ENCODE measurements at places on chromosomes 3 and 15. TPM values are rescaled to one million over a fixed set of nuclear protein-coding genes. Genes with fewer than 3 reads are reported as not detected.

GRCh38 chr3:157370867-157371266 lies 65.8 kb upstream of the PTX3 start:
- no peaks in the 10 kb centered on the region for H3K27me3 ChIP-seq
- no peaks in the 10 kb centered on the region for H3K36me3 ChIP-seq
- H3K27ac ChIP-seq, result no peak overlapping the region
- no peaks in the 10 kb centered on the region for H3K4me1 ChIP-seq

DNA sequence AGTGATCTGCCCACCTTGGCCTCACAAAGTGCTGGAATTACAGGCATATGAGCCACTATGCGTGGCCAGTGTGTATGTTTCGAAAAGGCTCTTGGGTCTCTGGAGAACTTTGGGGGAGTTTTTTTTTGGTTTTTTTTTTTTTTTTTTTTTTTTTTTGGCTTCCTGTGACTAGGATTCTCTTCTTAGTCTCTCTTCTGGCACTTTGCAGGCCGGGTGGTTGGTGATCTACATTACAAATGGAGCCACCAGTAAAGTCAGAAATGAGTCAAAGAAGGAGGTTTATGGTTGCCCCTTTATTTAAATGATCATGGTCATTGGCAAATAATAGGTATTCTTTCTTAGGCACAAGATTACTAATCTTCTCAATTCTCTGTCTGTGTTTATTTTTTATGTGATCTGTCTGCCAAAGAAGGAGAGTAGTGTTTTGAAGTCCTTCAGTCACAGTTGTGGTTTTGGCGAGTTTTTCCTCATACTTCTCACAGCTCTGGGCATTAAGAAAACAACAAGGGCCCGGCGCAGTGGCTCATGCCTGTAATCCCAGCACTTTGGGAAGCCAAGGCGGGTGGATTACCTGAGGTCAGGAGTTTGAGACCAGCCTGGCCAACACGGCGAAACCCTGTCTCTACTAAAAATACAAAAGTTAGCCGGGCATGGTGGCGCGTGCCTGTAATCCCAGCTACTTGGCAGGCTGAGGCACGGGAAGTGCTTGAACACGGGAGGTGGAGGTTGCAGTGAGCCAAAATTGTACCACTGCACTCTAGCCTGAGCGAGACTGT lies 38.3 kb downstream of the PDE8A start:
- no peak overlapping the region for H3K4me3 ChIP-seq
- H3K27ac ChIP-seq, result no peak overlapping the region
- peaks cover 4% of the 10 kb centered on the region for H3K4me1 ChIP-seq
- no peak for DNase-seq
- no peaks in the 10 kb centered on the region for H3K27me3 ChIP-seq

DNA sequence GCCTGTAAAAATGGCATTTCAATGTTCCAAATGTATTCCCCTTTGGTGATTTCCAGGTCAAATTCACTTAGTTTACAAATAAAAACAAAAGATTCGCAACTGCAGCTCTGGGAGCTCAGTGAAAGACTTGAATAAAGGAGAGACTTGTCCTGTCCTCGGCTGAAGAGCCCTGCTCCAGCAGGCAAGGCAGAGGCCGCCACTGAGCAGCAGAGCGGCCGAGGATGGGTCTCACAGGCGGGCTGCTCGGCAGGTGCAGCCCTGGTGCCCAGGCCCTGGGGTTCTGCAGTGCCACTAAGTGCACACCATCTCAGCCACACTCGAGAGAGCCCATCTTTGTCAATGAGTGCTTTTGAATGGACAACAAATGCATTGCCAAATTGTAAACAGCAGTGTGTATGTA lies 856.2 kb downstream of the AGBL1 start:
- no peak overlapping the region for H3K4me3 ChIP-seq
- H3K27ac ChIP-seq, result no peak overlapping the region
- no peaks in the 10 kb centered on the region for H3K27me3 ChIP-seq
- DNase-seq, result no peak
- no peaks in the 10 kb centered on the region for H3K4me1 ChIP-seq
- H3K36me3 ChIP-seq, result no peaks in the 10 kb centered on the region

GRCh38 chr15:39453620-39454019 lies 127.3 kb upstream of the THBS1 start:
- H3K4me1 ChIP-seq, result no peaks in the 10 kb centered on the region
- no peaks in the 10 kb centered on the region for H3K36me3 ChIP-seq
- H3K27me3 ChIP-seq, result no peaks in the 10 kb centered on the region
- no peak for DNase-seq
- no peak overlapping the region for H3K27ac ChIP-seq

DNA sequence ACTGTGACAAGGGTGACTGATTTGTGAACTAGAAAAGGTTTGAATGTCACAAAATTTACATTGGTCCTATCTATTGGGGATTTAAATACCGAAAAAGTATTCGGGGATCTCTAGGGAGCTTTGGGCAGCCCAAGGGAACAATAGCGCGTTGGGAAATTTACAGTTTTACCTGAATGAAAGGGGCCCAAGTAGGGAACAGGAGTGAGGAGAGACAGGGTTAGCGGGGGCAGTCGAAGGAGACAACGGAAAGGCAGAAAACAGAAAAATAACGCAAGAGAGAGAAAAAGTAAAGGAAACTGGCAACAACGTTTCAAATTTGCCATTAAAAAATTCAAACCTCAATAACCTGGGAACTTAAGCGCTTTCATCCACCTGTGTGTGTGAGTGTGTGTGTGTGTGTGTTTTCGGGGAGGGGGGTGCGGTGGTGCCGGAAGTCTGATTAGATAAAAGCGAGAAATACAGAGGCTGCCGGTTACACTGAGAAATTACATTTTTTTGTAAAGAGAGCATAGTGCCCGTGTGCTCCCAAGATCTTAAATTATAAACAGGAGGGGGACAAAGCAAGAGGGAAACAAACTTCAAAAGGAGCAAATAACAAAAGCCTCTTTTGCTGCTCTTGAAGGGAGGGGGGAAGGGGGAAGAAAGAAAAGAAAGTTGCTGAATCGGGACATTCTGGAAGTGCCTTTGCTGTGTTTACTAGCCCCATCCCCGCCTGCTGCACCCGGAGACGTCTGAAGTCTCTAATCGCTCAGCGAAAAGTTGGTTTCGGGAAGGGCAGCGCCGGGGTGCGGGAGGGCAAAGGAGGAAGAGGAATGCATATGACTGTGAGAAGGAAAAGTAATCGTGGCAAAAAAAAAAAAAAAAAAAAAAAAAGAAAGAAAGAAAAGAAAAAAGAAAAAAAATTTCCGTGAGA lies 721 bp upstream of the ZIC1 start:
- H3K36me3 ChIP-seq, result no peaks in the 10 kb centered on the region
- H3K27me3 ChIP-seq, result no peaks in the 10 kb centered on the region
- no peak for DNase-seq
- no peak overlapping the region for H3K4me3 ChIP-seq
- H3K4me1 ChIP-seq, result no peaks in the 10 kb centered on the region

DNA sequence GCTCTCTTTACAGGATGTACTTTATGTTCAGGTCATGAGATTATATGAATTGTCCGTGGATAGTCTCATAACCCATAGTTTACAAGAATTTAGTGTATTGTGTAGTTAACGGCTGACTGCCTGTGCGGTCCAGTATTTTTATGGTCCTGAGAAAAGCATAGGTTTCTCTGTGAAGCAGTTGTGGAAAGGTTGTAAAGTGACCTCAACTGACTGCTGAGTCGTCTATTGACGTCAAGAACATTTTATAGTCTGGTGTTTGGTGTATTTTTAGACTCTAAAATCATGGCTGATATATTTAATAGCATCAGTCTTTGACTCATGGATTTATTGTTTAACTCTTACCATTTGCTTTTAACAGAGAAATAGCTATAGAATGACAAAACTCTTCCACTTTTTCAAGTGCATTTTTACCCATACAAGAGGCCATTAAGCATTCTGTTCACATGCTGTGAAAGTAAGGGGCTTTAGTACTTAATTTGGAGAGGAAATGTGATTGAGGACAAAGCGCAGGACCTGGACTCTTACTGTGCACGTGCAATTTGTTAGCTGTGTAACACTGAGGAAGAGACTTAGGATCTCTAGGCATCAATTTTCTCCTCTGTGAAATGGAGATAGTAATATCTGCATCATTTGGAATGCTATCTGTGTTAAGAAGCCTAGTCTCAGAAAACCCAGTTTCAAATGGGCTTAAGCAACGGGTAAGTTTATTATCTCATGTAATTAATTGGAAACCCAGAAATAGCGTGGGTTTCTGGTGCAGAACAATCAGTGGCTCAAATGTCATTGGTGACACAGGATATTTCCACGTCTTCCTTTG lies 240.8 kb downstream of the NFKBIZ start:
- no peaks in the 10 kb centered on the region for H3K27me3 ChIP-seq
- no peak for DNase-seq
- H3K4me1 ChIP-seq, result no peaks in the 10 kb centered on the region
- no peak overlapping the region for H3K4me3 ChIP-seq
- H3K27ac ChIP-seq, result no peak overlapping the region
- no peaks in the 10 kb centered on the region for H3K36me3 ChIP-seq

GRCh38 chr3:57397175-57398026 lies 104.9 kb upstream of the ASB14 start:
- no peaks in the 10 kb centered on the region for H3K27me3 ChIP-seq
- H3K36me3 ChIP-seq, result no peaks in the 10 kb centered on the region

DNA sequence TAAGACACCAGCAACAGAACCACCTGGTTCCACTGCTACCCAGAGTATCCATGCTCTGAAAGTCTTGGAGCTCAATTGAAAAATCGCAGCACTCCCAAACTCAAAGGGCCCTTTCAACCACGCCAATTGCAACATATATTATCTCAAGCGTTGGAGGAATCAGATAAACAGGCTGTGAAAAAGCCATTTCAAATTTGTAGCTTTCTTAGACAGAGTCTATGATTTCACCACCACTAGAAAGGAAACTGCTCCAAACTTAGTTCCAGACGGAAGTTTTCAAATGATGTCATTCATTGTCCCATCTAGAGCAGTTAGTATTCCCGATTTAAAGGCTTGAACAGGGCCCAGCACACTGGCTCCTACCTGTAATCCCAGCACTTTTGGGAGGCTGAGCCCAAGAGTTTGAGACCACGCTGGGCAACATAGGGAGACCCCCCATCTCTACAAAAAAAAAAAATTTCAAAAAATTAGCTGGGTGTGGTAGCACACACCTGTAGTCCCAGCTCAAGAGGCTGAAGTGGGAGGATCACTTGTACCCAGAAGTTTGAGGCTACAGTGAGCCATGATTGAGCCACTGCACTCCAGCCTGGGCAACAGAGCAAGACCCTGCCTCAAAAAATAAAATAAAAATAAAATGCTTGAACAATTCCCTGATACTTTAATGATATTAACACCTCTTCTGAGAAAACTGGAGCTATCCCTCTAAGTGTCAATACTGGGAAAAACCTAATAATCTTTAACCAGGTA lies 16.8 kb downstream of the TNIK start:
- H3K36me3 ChIP-seq, result no peaks in the 10 kb centered on the region
- H3K4me1 ChIP-seq, result peaks cover 6% of the 10 kb centered on the region
- no peak overlapping the region for H3K4me3 ChIP-seq
- no peaks in the 10 kb centered on the region for H3K27me3 ChIP-seq

DNA sequence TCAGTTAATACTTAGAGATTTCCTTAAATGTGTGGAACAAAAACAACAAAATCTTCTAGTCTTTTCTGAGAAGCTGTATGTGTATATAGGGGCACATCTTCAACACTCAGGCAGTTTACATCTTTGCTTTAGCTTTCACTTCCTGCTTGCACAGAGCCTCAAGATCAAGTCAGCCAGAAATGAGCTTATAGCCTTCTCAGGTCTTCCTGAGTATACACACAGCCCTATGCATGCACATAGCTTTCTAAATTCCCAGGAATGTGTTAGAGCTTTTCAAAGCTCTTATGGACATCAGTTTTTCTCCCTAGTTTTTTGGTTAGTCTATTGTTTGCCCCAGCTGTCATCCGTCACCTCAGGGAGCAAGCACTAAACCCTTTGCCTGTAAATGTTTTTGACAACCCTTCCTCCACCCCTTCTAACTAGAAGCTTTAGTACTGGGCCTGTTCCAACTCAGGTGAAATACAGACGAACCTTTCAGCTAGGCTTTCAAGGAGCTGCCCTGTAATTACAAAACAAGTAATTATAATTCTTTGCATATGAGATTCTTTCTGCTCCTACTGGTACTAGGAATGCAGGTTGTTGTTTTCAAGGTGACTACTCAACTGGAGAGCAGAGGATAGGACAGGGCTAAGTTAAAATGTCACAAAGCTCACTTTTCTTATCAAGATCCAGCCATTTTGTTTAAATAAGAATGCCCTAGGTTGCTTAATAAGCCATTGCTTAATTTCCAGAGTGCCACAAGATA lies 22.6 kb upstream of the MTMR10 start:
- no peak overlapping the region for H3K27ac ChIP-seq
- H3K4me1 ChIP-seq, result no peaks in the 10 kb centered on the region
- no peak for DNase-seq
- H3K27me3 ChIP-seq, result no peaks in the 10 kb centered on the region

DNA sequence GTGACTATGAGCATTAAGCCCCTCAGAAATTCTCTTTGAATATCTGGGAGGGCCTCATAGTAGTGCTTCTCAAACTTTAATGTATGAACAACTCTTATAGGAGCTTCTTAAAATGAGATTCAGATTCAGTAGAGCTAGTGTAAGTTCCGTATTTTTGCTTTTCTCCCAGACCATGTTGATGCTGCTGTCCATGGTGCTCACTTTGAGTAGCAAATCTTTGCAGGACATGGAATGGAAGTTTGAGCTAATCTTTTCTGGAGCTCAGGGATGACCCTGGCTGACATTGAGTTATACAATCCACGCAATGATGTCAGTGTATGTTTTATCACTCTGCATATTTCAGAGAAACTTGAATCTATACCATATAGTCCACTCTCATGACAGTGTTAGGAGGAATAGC lies 134.2 kb downstream of the OTOL1 start:
- no peaks in the 10 kb centered on the region for H3K27me3 ChIP-seq
- no peak overlapping the region for H3K4me3 ChIP-seq
- no peak for DNase-seq
- no peak overlapping the region for H3K27ac ChIP-seq

GRAMD1C gene
- total RNA-seq, result 7.9 TPM

CPEB1 gene
- not detected for total RNA-seq
